Activated naive CD4-positive, alpha-beta T cell treated with anti-CD3 and anti-CD28 coated beads, Interleukin-2, amount 50 U/mL, for 16 hours (primary cell): ENCODE measurements at places on chromosomes 6 and 20.

DNA sequence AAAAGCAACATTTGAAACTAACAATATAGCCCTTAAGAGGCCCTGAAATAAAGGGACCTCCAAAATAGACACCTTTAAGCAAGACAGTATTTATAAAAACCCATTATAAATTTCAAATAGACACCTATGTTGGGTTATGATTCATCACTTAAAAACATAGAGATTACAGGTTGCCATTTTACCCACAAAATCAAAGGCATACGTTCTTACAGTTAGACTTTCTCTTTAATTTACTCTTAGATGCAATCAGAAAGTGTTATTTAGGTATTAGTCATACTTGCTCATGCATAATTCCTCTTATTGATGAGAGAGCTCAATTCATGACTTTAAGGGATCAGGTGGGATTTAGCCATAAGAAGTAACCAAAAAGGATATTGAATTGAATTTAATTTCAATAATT, 51.5 kb upstream of the TMEM200A start:
- DNase-seq: no peak

GRCh38 chr20:51575486-51575885, 33.0 kb upstream of the NFATC2 start:
- DNase-seq: no peak

DNA sequence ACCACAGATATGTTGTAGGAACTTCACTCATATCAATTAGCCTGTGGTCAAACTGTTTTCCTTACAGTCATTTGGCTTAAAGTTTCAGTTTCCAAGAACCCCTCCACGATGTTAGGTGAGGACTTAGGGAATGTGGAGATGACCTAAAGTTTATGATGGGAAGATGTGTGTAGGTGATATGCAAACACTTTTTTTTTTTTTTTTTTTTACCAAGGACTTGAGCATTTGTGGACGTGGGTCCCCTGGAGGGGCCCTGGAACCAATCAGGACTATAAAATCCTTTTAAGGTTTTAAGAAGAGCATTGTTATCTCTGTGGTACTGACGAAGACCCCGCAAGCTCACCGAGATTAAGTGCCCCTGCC, 478 bp upstream of the MTHFD1L start:
- no peak for DNase-seq

DNA sequence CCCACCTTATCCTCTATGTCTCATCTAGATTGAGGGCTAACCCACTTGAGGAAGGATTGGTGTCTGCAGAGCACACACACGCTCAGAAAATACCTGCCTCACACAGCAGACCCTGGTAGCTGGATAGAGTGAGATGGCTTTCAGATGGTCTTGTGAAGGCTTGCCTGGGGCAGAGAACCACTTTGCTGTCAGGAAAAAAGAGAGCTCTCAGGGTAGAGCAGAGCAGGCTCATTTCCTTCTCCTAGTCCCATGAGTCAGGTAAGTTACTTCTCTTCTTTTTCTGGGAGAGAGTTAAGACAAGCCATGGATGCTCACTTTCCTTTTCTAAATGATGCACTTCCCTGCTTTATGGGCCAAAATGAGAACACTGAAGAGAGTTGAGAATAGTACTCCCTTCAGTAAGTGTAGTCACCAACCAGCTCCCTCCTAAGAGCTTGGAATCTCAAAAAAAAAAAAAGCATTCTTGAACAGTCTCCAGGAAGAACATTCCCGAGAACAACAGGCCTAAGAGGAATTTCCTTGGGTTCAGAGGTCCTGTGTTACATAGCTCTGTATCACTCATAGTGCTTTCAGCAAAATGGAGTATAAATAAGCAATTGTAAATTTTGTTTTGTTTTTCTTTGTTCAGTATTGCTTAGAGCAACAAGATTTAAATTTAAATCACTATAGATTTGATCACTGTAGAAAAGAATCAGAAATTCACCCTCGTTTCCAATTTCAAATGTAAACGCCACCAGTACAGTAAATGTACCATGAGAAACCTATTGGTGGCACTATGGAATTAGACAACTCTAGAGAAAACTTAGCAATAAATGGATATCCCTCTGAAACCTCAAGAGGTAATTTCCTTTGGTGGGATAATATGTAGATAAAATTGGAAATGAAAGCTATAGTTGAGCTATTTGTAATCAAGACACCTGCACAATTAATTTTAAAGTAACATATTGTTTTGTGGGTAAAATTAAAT, 530.3 kb downstream of the RFPL4B start:
- DNase-seq: no peak

- DNase-seq: no peak
These were observed 49.6 kb upstream of the TXNDC5 start for GRCh38 chr6:7960141-7960540.

GRCh38 chr6:128617285-128617684, 96.9 kb upstream of the PTPRK start:
- no peak for DNase-seq

GRCh38 chr6:50451826-50452400, 261.4 kb upstream of the TFAP2D start:
- DNase-seq: no peak

GRCh38 chr20:39412091-39412490, 449.9 kb downstream of the DHX35 start:
- DNase-seq: no peak

GRCh38 chr6:166997768-166998255, 1.4 kb upstream of the CEP43 start:
- peak; percentile 36 for DNase-seq

DNA sequence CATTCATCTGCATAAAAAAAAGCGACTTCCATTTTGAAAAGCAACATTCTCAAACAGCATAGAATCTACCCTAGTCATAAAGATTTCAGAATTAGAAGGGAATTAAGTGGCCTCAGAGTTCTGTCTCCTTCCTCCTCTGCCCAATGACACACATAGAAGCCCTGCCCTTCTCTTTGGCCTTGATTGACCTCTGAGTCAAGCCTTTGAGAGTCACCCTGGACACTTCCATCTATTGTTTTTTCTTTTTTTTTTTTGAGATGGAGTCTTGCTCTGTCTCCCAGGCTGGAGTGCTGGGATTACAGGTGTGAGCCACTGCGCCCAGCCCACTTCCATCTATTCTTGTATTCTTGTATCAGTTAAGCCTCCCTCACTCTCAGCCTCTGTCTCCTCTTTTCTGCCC, 44.8 kb upstream of the CTNNBL1 start:
- no peak for DNase-seq

DNA sequence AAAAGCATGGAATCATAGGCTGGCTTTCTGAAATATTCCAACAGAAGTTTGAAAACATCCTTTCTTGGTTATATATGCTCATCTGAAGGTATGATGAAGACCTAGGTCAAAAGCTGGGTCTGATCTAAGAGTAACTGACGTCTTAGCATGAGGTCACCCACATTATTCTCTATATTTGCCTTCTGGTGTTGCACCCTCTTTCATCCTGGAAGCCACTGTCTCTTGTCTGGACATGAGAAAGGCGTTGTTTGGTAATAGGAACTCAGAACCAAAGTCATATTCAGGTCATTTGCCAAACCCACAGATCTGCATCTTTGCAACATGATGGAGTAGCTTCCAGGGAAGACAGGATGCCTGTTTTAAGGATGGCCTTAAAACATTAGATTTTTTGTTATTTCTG, 17.6 kb downstream of the GABRR1 start:
- DNase-seq: no peak

GRCh38 chr20:46715292-46715756, 5.9 kb downstream of the SLC2A10 start:
- no peak for DNase-seq

DNA sequence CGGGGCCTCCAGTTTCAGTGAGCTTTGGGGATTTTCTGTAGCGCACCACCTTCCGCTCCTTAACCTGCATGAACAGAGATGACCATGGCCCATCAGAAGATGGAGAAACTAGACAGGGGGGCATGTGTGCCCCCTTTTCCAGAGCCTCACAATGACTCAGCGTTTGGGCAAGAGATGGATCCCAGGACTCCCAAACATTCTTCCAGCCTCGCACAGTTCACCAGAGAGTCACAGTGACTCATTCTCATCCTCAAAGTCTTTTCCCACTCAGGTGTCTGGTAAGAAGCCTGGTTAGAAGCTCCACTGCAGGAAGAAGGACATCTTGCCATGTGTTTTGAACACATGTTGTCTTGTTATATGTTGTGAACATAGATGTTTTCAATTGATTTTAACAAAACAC, 76.2 kb upstream of the FRMD1 start:
- DNase-seq: no peak

- no peak for DNase-seq
These were observed 209.2 kb downstream of the ANKRD60 start for GRCh38 chr20:58019027-58019849.

DNA sequence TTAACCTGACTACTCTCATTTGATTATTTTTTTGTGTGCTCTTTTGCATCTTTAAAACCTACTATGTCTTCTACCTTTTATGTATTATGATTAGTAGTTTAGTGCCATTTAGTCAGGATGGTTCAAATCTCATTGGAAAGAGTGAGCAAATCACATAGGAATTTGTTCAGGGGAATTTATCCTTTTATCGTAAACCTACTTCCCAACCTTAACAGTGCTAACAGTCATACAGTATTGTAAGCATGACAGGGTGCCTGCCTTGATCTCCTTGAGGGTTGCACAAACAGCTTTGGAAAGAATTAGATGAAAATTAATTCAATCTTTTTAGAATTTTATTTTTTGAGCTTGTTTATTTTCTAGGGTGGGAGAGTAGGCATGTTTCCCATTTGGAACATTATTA, 18.3 kb downstream of the RNF8 start:
- DNase-seq: no peak

GRCh38 chr20:46118481-46119020, 437 bp downstream of the CD40 start:
- no peak for DNase-seq

DNA sequence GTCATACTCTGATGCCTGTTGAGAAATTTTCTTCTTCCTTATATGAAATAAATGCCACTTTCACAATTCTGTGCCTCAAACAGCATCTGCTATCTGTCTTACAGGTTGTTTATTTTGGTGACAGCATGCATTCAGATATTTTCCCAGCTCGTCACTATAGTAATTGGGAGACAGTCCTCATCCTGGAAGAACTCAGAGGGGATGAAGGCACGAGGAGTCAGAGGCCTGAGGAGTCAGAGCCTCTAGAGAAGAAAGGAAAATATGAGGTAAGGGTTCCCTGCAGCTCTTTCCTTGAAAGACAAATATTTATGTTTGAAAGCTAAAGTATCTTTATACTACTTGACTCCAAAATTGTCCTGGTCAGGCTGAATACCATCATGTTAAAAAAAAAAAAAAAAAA, 15.8 kb downstream of the TSPYL4 start:
- no peak for DNase-seq

DNA sequence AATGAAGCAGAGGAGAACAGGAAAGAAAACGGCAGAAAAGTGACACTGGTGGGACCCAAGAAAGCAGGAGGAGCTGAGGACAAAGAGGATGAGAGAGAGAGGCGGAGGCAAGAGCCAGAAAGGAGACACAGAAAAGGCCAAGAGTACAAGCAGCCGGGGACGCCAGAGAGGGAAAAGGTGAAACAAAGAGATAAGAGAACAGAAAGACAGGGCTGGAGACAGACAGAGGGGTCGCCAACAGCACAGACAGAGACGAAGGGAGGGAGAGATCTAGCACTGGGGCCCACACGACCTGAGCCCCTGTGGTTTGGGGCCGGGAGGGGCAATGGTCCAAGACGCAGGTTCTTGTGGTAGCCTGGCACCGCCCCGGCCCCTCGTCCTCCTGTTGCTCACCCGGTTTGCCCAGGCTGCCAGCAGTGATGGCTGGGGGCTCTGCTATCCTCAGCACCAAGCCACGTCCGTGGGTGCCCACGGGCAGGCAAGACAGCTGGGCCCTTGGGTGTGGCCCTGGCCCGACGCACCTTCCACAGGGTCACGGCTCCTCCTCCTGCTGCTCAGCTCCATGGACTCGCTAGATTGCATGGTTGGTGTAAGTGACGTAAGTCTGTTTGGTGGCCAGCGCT, 123.5 kb downstream of the GRM4 start:
- DNase-seq: no peak

- DNase-seq: no peak
These were observed 9.0 kb downstream of the ACTR5 start for GRCh38 chr20:38757145-38757775.

DNA sequence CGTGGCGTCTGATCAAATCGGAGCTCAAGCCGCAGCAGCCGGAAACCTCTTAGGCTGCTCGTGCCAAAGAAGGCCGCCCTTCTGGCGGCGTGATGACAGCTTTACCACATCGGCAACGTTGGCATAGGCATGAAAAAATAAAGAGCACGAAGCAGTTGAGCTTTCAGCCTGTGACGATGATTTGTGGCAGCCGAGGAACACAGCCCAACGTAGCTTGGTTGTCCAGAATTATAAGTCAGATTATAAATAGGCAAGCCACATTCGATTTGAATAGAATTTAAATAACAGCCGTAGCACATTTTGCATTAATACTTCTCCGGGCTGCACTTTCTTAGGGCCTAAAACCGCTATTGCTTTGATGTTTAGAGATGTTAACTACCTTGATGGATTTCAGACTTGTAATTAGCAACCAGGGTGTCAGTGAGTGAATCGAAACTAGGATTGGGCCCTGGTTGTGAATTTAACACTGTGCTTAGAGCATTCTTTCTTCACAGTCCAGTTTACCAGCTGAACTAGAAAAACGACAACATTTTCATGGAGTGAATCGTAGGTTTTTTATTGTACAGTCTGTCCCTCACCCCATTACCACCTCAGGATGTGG, 864 bp upstream of the BCLAF1 start:
- peak; percentile 72 for DNase-seq

- peak; percentile 71 for DNase-seq
These were observed 362 bp downstream of the DUSP22 start for GRCh38 chr6:292506-293192.

DNA sequence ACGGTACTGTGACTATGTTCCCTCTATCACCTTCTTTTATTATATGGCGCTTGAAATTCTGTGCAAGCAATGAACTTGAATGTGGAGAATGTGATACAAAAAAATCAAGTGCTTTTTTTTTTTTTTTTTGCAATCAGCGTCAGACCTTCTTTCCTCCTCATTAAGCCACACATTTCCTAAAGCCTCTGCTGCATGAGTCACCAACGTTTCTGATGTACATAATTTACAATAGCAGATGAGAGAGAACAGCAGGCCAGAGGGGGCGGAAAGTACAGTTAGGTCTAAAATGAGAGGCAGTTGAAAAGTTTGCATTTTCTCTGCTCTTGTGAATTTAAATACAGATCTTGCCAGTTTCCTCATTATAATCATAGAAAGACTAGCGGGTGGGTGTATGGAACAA, 114.6 kb upstream of the RIPOR2 start:
- DNase-seq: peak; percentile 61

DNA sequence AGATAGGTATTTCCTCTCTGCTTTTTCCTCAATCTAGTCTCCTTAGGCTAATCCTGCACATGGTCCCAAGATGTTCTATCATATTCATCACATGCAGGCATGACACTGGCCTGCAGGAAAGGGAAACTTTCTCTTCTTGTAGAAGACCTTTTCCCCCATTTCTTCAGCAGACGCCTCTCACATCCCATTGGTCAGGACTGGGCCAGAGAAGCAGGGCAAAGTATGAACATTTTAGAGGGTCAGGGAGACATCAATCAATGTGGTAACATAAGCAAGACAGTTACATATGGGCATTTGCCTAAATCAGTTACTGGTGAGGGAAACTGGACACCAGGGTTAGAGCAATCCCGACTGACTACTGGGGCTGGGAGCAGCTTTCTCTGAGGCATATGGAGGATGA, 90.1 kb downstream of the CRYBG1 start:
- DNase-seq: no peak
